ENCODE measurements at places on chromosomes 3 and 15.

- DNase-seq = no peak
These were observed 27.5 kb downstream of the AQP9 start for GRCh38 chr15:58165661-58166060.

- DNase-seq = no peak
These were observed 215.3 kb upstream of the ROBO1 start for GRCh38 chr3:79983118-79983517.

- no peak for DNase-seq
These were observed 670 bp upstream of the ATP13A3 start for GRCh38 chr3:194487289-194488054.

DNA sequence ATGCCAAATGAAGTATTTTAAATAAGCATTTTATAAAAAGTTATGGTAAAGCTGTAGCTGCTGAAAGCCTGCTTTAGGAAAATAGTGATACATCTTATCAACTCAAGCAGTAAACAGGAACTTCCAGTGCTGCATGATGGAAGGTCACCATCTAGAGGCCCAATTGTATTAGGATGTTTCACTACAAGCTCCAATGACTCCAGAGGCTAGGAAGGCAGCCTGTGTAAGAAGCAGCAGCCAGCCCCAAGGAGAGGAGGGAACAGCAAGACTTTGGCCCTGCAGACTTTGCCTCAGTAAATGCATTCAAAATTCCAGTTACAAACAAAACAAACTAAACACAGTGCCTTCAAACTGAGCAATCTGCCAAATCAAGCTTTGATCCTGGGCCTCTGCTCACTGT lies 32.1 kb downstream of the ILDR1 start:
- no peak for DNase-seq

DNA sequence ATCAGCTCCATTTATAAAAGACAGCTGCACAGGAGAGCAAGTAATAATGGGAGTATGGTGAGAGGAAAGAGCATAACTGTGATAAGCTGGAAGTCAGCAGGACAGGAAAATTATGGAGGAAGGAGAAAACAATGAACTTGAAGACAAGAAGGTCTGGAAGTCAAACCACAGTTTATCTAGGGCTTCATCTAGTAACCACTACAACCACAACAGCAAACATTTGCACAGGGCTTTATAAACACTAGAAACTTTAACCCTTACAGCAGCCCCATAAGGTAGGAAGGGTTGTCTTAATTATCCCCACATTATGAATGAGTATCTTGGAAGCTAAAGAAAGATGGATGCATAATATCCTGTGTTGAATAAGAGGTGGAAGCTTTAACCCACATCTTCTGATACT lies 820.8 kb downstream of the IGSF11 start:
- DNase-seq = no peak

DNA sequence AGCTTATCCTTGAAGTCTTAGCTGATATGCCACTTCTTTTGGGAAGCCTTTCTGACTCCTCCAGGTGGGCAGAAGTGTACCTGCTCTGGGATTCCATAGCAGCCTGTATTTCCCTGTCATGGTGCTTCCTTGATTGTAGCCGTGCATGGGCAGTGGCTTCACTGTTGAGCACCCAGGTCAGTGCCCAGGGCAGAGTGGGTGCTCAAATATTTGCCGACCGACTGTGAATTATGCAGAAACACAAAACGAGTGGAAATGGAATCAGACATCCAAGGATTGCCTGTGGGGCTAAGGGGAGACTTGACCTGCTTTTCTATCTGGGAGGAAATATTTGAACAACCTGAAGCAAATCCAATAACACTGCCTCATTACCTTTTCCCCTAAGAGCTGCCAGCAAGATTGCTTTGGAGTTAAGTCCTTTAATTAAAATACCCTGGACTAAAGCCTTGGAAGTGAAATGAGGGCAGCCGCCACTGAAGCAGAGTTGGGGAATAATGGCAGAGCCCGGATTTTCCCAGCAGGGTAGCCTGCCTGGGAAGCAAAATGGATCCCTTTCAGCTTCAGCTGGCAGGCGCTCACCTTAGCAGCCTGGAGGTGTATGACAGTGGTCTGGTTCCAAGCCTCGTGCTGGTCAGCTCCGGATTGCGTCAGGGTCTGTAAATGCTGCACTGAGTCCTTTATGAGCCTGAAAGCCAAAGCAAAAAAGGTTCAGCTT lies 14.9 kb downstream of the ACOX2 start:
- DNase-seq = no peak

DNA sequence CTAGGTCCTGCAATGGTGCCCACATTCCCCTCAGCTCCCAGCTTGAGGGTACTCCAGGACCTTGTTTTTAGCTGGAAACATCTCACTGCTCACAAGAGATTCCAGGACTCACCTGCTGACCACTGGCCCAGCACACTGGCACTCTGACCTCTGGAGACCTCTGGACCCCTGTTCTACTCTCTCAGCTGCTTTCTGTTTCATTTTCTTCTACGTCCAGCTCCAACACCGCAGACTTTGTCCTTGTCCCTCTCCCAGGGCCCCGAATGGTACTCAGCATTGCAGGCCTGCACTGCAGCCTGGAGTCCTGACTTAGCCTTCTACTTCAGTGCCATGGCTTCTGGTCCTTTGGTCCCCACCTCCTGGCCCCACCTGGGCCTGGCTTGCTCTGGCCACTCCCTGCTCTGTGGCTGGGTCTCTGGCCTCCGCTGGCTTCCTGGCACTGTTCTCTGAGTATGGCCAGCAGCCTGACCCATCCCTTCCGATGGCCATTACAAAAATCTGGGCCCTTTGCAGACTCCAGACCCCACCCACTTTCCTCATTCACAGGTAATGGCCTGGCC lies 27.9 kb downstream of the KY start:
- DNase-seq = no peak

DNA sequence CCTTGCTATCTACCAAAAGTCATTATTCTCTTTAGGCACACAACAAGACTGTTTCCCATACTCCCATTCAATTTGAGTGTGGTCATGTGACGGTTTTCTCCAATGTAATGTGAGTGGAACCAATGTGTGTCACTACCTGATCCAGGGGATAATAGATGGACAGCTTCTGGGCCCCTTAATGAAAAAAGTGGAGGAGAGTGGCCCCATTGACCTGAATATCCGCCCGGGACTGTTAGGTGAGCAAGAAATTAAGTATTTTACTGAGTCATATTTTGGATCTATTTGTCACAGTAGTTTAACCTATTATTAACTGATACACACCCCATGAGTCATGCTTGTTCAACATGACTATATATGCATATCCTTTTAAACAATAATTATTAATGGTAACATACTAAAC lies 15.1 kb upstream of the ARID3B start:
- no peak for DNase-seq

DNA sequence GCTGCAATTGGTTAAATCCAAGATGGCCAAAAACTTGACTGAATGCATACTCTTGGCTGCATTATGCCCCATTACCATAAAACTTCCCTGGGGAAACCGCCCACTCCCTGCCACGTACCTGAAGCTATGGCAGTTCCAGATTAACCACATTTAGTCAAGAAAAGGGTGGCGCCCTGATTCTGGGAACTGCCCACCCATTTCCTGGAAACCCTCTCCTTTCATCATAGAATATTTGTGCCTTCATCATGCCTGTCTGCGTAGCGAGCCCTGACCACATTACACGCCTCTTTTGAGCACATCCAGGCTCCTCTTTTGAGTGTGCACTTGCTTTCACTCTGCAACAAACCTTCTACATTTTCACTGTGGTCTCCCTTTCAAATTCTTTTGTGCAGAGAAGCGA lies 5.2 kb downstream of the LINS1 start:
- DNase-seq = no peak

GRCh38 chr3:177468816-177469215 lies 271.5 kb upstream of the TBL1XR1 start:
- no peak for DNase-seq
